DND-41 (cell line): ENCODE measurements at places on chromosomes 1 and 21.
A peak's percentile ranks its signal among the peaks of the same experiment; 100 is the strongest.

DNA sequence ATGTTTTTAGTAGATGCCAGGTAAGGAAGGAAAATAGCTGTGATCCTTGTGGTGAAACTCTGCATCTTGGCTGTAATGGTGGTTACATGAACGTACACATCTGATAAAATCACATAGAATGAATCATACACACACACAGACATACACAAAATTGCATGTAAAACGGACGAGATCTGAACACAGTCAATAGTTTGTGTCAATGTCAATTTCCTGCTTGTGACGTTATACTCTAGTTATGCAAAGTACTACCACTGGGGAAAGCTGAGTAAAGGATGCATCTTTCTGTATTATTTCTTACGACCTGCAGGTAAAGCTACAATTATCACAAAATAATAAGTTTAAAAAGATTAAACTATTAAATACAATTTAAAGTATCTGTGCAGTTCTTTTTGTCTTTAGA is 493.7 kb upstream of the ZP4 start:
- DNase-seq: no peak

GRCh38 chr1:4058122-4058521 is 158.1 kb upstream of the C1orf174 start:
- no peak for DNase-seq

GRCh38 chr1:69411617-69412016 is 156.1 kb upstream of the LRRC7 start:
- DNase-seq: no peak

DNA sequence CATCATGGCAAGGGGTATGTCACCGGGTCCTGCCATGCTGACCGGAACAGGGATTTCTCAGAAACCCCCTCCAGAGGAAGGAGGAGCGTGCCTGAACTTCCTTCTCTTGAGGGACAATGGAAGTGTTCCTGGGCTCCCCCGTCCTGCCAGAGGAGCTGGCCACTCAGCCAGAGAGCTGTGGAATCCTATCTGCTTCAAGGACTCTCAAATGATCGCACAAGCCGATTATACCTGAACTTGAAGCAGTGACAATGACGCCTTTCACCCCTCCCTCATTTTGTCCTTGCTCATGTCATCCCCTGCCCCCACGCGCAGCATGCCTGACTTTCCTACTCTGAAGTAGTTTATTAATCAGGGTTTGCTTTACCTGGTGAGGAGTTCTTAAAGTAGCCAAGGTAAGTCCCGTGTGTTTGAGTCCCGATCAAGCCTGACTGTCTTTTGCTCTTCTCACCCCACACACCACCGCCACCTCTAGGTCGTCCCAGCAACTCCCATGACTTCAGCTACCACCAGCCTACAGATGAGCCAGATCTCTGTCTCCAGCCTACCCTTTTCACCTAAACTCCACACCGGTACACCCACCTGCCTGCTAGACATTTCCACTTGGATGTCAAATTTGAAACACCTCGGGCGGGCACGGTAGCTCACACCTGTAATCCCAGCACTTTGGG is 25.0 kb upstream of the PRELP start:
- no peak for DNase-seq

DNA sequence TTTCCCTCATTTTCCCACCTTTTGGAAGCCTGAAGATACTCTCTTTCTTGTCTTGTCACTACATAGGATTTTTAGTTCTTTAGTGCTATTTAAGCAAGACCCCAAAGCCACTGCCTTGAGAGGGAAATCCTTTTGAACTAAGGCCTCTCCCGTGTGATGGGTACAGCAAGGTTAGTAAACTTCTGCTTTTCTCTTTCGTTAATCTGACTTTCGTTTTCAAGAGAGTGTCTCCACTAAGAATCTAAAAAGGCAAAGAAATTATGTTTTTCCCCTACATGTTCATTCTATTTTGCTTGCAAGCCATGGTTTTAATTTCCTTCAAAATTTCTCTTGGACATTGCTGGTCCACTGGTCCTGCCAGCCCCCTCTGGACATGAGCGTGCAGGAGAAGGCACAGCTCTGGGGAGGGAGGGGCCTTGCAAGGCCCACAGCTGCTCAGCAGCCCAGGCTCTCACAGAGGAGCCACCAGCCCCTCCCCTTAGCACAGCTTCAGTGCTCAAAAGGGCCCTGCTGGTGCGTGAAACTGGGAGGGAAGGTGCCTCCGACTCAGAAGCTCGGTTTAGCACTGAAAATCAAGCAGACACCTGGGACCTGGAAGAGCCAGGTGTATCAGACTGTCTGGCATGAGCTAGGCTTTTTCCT is 210.9 kb upstream of the GALNT2 start:
- DNase-seq: peak; percentile 80

DNA sequence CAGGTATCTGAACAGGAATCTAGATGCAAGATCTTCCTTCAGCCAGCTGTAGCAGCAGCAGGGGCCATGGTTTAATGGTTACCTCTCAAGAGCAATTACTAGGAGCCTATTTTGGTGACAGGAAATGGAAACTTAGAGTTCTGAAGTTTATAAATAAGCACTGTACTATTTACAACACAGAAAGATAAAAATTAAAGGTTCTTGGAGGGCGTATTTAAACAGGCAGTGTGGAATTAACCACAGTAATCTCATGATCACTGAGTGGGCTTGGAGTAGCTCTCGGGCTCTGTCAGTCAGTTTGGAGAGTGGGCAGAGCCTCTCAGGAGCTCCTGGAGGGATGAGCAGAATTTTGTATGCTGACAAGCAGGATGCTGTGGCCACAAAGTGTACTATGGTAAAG is 10.2 kb upstream of the FCRL5 start:
- DNase-seq: peak; percentile 22

GRCh38 chr1:30404341-30404740 is 319.0 kb downstream of the MATN1 start:
- DNase-seq: no peak

- no peak for DNase-seq
Measured at GRCh38 chr1:232630894-232631195, 912 bp upstream of the SIPA1L2 start.

DNA sequence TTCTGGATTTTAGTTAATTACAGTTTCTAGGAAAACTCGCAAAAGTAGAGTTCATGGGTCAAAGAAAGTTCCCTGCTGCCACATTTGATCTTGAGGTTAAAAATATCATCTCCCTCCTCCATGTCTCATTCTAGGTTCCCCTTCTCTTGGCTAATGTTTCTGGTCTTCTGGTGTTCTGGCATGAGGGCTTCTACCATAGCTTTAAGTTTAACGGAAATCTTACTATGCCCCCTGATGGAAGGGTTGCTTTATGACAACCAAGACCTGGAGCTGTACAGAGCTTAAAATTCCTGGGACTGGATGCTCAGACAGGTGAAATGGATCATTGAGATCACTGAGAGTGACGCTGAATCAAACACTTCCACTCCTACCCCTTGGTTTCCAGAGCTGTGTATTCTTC is 1881.7 kb downstream of the MRPL39 start:
- no peak for DNase-seq

DNA sequence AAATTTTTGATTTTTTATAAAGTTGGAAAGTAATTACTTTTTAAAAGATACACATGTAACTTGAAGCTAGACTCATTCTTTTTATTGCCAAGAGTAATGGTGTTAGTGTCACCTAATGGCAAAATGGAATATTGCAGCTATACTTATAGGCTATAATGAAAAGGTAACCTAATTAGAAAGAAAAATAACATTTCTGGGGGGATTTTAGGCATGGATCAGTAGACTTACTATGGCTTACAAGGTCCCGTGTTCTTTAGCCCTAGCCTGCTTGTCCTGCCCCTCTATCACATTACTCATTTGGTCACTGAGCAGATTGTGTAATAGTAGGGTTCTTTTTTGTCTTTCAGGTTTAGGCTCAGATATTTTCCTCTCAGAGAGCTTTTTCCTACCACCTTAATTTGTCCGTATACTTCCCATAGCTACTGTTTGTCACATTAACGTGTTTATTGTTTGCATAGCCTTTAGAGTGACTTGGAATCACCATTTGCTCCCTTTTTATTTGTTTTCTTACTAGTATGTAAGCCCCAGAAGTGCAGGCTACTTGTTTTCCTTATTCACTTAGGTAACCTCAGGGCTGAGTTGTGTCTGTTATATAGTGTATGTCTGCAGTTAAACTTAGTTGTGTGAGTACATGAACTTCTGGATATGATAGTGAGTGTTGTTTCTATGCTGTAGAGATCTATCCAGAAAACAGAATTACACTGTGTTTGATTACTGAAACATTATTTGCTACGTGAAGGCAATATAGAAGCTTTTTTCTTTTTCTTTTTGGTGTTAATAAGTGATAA is 58.7 kb downstream of the RABGAP1L start:
- DNase-seq: no peak

- DNase-seq: no peak
Measured at GRCh38 chr1:170853302-170853701, 82.0 kb upstream of the MROH9 start.

DNA sequence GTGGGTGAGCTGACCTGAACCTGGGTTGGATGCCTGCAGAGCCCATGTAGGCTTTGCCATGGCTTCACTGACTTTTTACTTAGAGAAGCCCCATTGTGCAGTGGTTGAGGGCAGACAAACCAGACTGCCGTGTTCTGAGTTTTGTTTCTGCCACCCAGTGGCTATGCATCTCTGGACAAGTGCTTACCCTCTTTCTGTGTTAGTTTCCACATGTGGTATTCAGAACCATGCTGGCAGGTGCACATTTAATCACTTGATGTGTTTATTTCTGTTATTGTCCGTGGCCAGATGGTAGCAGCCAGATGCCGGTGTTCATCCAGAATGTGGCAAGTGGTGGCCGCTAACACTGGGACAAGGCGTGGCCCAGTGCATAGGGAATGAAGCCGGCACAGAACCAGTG is 10.3 kb upstream of the PTPN7 start:
- DNase-seq: no peak

GRCh38 chr1:41963636-41964035 is 44.9 kb upstream of the HIVEP3 start:
- no peak for DNase-seq

GRCh38 chr1:109929588-109930251 is 19.1 kb downstream of the CSF1 start:
- DNase-seq: no peak

- DNase-seq: no peak
Measured at GRCh38 chr1:78136680-78137079, 90.9 kb downstream of the GIPC2 start.

- no peak for DNase-seq
Measured at GRCh38 chr1:51100264-51100880, 1.7 kb upstream of the C1orf185 start.

GRCh38 chr1:71862756-71863155 is 419.6 kb downstream of the NEGR1 start:
- no peak for DNase-seq

DNA sequence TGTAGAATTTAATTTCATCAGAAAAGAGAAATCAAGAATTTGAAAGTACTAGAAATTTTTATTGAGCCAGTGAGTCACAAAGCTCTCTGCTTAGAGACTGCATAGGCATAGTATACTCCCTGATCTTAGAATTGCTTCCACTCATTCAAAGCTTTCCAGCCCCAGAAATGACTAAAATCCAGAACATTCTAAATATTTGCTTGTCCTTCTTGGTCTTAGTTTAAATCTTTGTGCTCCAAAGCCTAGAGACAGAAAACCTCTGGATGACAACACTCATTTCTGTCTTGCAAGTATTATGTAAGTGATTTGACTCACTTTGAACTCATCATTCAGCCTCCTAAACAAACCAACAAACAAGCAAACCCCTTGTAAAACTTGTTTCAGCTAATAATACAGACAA is 74.2 kb downstream of the PTPRC start:
- no peak for DNase-seq

- DNase-seq: no peak
Measured at GRCh38 chr21:15722591-15723324, 7.0 kb upstream of the USP25 start.

DNA sequence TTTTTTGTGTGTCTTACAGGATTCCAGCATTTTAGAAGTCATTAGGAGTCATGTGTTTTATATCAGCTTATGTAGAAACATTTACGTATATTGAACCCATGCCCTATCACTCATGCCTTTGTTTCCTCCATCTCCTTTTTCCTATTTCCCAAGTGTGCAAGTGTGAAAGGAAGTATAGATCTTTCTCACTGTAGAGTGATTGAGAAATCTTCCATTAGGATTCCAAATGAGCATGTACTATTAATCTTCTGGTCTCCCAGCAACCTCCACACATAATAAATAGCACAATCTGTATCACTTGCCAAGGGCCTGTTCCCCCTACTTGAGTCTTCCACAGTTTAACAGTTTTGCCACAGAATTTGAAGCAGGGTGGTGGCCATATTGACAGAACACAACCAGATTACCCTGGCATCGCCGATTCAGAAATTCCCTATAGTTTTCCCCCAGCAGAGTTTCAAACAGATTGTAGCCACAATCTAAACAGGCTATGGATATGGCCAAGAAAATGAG is 1052.8 kb downstream of the TTLL7 start:
- DNase-seq: no peak

GRCh38 chr21:38753557-38753971 is 52.2 kb upstream of the ETS2 start:
- DNase-seq: no peak

DNA sequence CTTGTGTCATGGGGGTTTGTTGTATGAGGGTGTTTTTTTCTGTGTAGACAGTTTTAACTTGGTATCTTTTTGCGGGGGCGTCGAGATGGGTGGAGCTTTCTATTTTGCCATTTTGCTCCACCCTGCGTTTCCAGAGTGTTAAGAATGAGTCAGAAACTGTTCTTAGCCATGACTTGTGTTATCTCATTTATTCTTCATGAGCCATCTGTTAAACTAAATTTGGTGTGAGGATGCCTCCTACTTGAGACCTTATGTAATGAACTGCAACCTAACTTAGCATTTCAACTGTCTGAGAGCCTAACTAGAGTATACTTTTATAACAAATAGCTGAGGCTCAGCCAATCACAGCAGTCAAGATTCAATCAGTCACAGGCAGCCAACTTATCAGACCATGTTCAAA is 1873.5 kb downstream of the NCAM2 start:
- DNase-seq: no peak

DNA sequence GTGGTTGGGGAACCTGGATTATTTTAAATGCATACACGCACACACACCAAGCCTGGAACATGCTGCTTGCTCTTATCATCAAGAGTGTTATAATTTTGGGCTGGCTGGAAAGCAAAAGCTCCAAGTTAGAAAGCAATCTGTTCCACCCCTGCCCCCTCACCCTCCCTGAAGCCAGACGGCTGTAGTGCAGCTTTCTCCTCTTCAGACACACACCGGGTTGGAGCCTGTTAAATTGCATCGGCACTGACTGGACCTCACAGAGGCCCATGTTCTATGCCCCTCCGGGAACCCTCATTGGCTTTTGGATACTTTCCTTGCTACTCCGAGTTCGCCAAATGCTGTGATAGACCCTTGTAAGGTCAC is 90.6 kb upstream of the KCNJ15 start:
- DNase-seq: no peak

- DNase-seq: no peak
Measured at GRCh38 chr1:202201266-202201665, 7.7 kb downstream of the LGR6 start.

DNA sequence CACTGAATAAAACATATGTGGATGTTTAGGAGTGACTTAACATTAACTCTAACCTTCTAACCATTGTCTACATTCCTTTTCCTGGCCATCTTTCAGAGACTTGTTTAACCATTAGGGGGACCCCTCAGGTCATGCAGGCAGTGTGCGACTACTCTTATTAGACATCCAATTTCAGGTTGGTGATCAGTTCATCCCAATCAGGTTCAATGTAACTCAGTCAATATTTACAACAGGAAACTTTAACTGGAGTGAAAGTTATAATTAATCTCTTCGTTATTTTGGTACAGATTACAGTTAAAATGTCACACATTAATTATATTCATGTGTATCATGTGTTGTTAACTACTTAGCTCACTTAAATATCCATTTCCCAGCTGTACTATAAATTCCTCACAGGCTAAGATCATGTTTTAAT is 68.8 kb upstream of the RGS1 start:
- peak; percentile 68 for DNase-seq

- no peak for DNase-seq
Measured at GRCh38 chr1:68178821-68179490, 53.4 kb downstream of the WLS start.
